ENCODE measurements at places on chromosomes 5 and 9.

GRCh38 chr5:43833961-43834360 lies 231.0 kb downstream of the NNT start:
- no peak for DNase-seq

DNA sequence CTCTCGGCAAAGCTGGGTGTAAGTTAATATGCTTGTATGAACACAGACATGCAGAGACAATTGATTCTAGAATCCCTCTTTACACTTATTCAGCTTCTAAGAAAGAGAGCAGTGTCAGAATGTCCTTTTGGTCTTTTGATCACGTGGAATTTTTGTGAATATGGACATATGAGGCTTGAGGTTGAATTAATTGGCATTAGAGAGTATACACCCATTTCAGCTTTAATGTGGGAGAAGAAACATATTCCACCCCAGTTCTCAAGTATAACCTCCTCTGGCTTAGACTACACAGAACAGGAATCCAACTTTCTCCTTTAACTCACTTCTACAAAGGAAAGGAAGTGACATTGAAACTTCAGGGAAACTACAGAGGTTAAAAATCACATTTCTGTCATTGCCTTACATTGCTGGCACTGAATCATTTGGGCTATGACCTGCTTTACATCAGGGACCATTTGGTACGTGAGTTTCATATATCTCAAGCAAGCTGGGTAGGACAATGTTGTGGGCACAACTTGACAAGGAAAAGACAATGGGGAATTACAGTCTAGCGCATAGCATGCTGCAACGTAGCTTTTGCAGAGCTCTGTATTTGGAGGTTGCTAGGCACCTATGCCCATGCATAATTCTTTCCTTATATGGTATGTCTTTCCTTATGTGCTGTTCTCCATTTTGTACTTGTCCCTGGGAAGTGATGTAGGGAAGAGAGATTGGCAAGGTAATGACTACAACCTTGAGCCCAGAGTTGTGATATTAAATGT lies 19.5 kb downstream of the DAB2 start:
- DNase-seq: no peak

DNA sequence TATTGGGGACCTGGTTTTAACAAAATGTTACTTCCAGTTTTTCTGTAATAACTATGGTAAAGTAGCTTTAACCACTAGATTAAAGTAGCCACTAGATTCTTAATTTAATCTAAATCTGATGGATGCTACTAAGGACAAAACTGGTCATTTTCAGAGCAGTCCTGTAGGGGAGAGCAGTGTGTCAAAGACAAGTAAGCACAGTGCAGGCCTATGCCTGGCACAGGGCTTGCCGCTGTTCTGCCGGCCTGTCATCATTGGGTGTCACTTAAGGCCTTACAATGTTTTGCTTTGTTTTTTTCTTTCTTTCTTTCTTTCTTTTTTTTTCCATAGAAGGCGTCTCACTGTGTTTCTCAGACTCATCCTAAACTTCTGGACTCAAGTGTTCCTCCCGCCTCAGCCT lies 53.0 kb upstream of the NXNL2 start:
- no peak for DNase-seq

DNA sequence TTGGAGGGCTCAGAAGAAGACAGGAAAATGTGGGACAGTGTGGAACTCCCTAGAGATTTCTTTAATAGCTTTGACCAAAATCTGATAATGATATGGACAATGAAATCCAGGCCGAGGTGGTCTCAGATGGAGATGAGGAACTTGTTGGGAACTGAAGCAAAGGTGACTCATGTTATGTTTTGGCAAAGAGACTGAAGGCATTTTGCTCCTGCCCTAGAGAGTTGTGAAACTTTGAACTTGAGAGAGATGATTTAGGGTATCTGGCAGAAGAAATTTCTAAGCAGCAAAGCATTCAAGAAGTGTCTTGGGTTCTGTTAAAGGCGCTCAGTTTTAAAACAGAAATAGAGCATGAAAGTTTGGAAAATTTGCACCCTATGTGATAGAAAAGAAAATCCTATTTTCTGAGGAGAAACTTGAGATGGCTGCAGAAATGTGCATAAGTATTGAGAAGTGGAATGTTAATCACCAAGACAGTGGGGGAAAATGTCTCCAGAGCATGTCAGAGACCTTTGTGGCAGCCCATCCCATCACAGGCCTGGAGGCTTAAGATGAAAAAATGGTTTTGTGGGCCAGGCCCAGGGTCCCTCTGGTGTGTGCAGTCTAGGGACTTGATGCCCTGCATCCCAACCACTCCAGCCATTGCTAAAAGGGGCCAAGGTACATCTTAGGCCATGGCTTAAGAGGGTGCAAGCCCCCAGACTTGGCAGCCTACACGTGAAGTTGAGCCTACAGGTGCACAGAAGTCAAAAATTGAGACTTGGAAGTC lies 463.7 kb upstream of the TLE4 start:
- no peak for DNase-seq

DNA sequence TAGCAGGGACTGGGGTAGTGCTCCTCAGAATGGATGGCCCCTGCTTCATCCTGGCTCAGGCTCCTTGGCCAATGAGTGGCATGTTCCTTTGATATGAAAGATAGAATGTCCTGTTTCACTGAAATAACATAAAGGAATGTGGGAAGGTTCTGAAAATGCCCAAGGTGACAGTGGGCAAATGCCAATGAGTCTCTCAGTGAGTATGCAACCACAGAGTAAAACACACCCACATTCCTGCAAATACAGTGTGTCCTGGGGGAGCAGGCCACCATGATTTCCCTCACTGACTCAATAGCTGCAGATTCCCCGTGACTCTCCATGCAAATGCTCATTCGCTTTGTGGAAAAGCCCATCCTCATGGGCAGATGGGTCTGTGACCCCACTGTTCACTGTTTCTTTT lies 36.4 kb downstream of the ZNF366 start:
- DNase-seq: no peak

GRCh38 chr9:78664370-78664769 lies 367.4 kb downstream of the PSAT1 start:
- no peak for DNase-seq

GRCh38 chr9:79630521-79631403 lies 59.0 kb downstream of the TLE4 start:
- DNase-seq: no peak

- no peak for DNase-seq
Observed at GRCh38 chr5:56633950-56634349, 181.4 kb upstream of the MAP3K1 start.

GRCh38 chr5:122311497-122311960 lies 508 bp upstream of the SNCAIP start:
- no peak for DNase-seq

DNA sequence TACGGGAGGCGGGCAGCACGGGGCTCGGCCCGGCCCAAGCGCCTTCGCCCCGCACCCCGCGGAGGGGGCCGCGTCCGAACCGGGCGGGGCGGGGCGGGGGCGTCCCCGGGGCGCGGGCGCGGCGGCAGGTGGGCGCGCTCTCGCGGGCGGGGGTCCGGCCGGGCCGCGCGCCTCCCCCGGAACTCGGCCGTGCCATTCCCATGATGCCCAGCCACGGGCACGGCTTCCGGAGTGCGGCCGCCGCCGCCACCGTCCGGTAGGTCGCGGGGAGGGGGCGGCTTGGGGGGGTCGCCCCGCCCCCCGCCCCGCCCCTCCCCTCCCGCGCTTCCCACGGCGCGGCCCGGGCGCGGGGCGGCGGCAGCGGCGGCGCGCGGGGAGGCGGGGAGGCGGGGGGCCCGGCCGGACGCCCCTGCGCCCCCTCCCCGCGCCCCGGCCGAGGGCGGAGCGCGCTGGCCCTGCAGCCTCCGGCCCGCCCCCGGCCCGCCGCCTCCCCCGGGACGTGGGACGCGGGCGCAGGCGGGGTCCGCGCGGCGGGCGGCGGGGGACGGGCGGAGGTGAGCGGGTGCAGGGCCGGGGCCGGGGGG lies at the start of gene PPP1R26:
PPP1R26 (plus strand) TSS at position 314 of the 584 bp plus-strand sequence. CDS start 4,729 bp downstream, outside the sequence.
- DNase-seq: peak; percentile 57

DNA sequence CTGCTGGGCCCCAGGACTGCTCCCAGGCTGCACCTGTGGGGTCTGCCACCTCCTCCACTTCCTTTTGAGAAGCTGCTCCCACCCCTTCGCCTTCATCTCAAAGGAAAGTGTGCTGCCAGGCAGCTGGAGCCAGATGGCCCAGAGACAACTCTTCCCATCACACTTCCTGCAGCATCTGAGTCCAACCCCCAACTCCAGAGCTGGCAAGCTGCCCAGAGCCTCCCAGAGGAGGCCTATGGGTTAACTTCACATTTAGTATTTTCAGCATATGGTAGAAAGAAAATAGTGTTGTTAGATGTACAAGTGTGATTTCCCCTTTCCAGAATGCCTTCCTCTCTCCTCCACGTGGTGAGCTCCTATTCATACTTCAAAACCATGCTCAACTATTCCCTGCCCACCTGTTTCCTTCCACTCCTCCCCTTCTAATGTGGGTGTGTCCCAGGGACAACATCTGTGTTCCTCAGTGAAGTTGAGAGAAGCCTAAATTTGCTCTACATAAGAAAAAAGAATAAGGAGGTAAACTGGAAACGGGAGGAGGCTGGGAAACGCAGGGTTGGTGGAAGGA lies 38.6 kb upstream of the KCNMB1 start:
- peak; percentile 88 for DNase-seq

DNA sequence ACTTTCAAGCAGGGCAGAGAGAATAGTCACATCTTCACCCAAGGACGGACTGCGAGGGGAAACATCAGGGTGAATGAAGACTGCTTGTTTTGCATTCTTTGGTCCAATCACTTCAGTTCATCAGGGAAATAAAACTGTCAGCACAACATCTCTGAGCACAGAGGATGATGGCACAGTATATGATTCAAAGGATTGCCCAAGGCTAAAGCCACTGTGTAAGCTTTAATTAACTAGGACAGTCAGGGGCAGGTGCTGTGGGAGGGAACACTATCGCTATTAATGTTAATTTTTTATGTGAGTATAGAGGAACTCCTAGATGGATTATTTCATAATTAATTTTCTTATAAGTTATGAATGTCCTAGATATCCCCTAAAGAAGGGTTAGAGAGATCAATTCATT lies 112.1 kb downstream of the BASP1 start:
- DNase-seq: no peak

DNA sequence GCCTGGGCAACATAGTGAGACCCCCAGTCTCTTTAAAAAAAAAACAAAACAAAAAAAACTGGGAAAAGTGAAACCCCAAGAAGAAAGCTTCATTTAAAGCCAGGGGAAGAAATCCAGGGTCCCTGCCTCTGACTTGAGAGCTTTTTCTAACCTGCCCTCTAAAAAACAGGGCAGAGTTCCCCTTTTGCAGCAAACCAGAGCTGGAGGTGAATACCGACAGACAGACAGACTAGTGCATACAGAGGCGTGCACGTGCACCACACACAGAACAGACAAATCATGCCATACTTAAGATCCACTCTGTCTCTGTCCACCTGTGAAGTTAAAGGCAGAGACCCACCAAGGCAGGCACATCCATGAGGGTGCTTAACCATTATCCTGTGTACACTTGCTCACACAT lies 11.7 kb upstream of the AQP3 start:
- DNase-seq: no peak

- no peak for DNase-seq
Observed at GRCh38 chr5:140148508-140148907, 22.8 kb downstream of the IGIP start.

- DNase-seq: no peak
Observed at GRCh38 chr5:84069608-84070179, 315.0 kb downstream of the EDIL3 start.

GRCh38 chr9:87529671-87530070 lies 32.0 kb downstream of the DAPK1 start:
- DNase-seq: no peak

GRCh38 chr9:95667789-95668188 lies 151.0 kb upstream of the PTCH1 start:
- no peak for DNase-seq

- peak; percentile 63 for DNase-seq
Observed at GRCh38 chr5:138438724-138439476, at the start of gene REEP2. Gene REEP2 (plus strand): TSS chr5:138439057. CDS start chr5:138439209, 152 bp downstream.

- no peak for DNase-seq
Observed at GRCh38 chr5:32207355-32207634, 33.2 kb upstream of the GOLPH3 start.

DNA sequence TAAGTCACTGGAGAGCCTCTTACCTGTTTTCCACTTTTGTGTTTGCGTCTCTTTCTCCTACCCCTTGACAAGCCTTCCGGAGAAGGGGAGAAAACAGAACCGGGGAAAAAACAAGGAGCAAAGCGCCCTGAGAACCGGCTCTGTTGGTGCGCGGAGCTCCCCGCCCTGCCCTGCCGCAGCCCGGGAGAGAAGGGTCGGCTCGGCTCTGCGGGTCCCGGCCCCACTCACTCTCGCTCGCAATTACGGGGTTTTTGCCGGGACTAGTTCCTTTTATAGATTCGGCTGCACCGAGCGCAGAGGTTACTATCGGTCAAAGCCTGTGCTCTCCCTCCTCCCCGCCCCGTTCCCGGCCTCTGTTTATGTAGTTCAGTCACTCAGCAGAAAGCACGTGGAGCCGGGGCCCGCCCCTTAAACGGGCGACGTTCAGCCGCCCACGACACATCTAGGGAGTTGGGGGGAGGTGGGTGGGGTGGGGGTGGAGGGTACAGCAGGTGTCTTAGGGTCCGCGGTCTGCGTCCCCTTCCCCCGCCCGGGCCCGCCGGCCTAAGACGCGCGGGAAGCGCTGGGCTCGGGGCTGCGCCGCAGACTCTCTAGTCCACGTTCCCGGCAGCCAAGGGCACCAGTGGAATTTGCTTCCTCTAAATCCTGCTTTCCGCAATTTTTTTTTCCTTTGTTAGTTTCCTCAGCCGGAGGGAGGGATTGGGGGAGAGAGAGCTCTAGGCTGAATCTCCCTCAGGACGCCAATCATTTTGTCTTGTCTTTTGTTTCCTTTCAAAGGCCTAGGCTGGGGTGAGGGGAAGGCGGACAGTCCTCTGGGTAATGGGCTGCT lies at the start of gene ABCA1:
ABCA1 (minus strand) TSS at position 244 of the 829 bp plus-strand sequence. CDS start 24,476 bp downstream, outside the sequence.
- peak; percentile 41 for DNase-seq

DNA sequence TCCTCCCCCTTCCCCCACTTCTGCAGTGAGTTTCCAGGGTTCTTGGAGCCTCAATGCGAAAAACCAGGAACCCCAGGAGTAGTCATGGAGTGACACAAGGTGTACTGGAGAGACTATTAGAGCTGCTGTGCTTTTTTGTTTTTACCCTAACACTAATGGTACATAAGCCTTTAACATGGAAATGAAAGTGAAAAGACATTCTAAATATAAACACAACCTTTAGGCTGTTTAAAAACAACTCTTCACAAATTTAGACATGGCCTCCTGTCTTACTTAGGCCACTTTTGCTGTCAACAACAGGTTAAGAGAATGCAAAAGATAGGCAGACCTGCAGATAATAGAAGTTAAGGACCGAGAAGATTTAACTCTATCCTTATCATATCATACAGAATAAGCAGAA lies 232.2 kb downstream of the DENND1A start:
- no peak for DNase-seq

- no peak for DNase-seq
Observed at GRCh38 chr9:33614001-33614687, 90.1 kb downstream of the ANKRD18B start.

DNA sequence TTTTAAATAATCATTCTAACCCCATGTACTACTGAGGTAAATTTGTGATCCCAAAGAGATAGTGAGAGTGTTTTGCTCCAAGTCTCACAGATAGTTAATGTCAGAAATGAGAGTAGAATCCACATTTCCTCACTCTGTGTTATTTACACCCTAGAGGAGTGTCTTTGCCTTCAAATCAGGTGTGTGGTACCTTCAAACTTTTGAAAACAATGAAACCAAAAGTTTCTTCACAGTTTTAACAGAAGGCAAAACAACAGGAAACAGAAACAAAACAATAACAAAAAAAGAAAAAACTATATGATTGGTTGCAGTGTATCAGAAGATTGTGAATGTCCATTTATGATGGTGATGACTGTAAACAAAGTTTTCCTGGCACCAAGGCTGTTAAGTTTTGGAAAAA lies 85.9 kb downstream of the ERBIN start:
- no peak for DNase-seq

GRCh38 chr9:129801504-129801903 lies 1.5 kb upstream of the TOR1B start:
- DNase-seq: no peak

- DNase-seq: peak; percentile 82
Observed at GRCh38 chr9:83536332-83536731, 1.9 kb downstream of the FRMD3 start.
